H7 (cell line): ENCODE measurements at places on chromosomes 3 and 15. TPM values are rescaled to one million over a fixed set of nuclear protein-coding genes. Genes with fewer than 3 reads are reported as not detected.

GRCh38 chr15:35308802-35309201 lies 223.7 kb upstream of the NANOGP8 start:
- DNase-seq, result no peak

GRCh38 chr3:49901366-49902339 lies 2.0 kb downstream of the MST1R start:
- DNase-seq, result peak; percentile 59

GRCh38 chr3:125351814-125352456 lies 23.2 kb downstream of the ZNF148 start:
- no peak for DNase-seq

DNA sequence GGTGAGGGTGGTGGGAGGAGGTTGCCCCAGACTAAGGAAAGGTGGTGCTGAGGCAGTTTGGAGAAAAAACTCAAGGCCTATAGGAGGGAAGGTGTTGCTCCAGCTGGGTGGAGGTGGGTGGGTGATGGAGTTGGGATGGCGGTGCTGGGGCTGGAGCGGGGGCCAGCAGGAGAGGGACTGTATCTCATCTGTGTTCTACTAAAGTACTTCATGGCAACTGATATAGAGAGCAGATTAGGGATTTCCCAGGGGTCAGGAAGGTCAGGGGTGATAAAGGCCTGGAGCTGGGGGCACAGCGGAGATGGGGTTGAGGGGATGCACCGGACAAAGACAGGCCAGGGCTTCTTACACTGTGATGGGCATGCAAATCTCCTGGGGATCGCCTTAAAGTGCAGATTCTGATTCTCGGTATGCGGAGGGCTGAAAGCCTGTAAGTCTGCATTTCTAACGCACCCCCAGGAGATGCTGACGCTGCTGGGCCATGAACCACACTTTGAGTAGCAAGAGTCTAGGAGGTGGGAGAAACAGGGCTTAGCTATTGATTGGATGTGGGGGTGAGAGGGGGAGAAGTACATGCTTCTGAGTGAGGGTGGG lies 4.2 kb downstream of the KLHL40 start:
- peak; percentile 72 for DNase-seq

DNA sequence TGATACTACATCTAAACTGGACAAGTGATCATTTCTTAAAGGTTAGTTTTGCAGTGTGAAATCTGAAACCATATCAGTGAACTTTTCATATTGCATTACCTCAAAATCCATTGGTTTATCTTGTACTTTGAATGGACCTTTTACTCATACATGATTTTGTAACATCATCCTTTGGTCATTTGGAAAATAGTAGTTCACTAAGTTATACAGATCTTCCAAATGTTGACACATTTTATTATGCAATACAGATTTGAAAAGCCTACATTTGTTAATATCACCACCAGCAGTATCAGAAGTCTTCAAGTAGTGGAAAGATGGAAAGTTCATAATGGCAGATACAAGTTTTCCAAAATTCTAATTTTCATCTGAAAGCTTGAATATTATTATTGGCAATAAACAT lies 64.0 kb upstream of the CDV3 start:
- DNase-seq, result no peak

GRCh38 chr3:177687291-177687690 lies 490.0 kb upstream of the TBL1XR1 start:
- no peak for DNase-seq

DNA sequence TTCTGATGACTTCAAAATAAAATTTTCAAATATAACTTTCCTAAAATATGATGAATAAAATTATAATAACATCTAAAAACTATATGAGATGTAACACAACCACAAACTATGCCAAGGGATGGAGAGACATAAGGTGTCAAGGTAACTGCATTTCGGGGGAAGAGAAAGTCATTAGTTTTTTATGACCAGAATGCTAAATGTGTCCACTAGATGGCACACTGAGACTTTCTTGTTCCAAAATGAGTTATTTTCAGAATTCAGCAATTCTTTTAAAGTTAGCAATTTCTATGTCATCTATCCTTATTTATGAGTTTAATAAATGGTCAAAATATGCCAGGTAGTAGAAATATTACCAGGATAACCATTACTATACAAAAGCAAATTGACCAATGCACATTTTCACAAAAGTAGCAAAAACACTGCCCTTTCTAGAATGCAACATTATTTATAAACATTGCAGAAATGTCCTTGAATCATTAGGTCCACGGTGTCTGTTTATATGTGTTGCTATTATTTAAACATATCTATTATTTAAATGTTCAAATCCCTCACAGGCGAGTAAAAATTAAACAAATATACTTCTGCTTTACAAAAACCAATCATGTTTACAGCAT lies 374.2 kb downstream of the PLCL2 start:
- peak; percentile 47 for DNase-seq

DNA sequence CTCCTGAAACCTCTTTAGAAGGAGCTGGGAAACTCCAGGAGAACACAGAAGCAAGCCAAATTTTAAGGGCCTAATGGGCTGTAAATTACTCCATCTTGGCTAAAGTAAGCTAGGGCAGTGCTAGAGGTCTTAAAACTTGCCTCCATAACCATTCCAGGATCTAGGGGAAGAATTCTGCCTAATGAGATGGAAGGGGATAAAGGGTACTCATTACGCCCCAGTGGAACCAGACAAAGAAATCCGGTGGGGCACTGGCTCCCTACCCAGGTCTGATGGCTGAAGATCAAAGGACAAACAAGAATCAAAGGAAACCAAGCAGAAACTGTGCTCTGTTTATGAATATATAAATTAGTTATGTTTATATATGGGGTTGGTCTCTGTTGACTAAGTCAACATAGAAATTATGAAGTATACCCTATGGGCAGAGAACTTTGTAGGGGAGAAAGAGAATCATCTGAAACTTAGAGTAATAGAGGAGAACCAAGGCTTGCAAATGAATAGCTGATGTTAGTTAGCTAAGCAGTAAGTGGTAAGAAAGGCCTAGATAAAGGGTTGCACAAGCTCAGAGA lies 57.8 kb downstream of the NCEH1 start:
- no peak for DNase-seq

GRCh38 chr3:31009881-31010280 lies 115.4 kb upstream of the GADL1 start:
- peak; percentile 7 for DNase-seq

GRCh38 chr3:66302288-66302687 lies 81.5 kb downstream of the SLC25A26 start:
- DNase-seq, result no peak

The ATP8B4 gene
- total RNA-seq, result not detected in 2 replicates

The FILIP1L gene
- total RNA-seq, result 0.07 and 0.30 TPM in 2 replicates

The SIDT1 gene
- total RNA-seq, result not detected in 2 replicates

The LRRC49 gene
- total RNA-seq, result 3.9 and 5.6 TPM in 2 replicates
